ENCODE measurements at places on chromosomes 1 and 21. TPM values are rescaled to one million over a fixed set of nuclear protein-coding genes. Genes with fewer than 3 reads are reported as not detected.
A peak's percentile ranks its signal among the peaks of the same experiment; 100 is the strongest.

GRCh38 chr1:116179419-116179818 is 68.2 kb downstream of the MAB21L3 start:
- H3K36me3 ChIP-seq = no peaks in the 10 kb centered on the region
- DNase-seq = no peak
- H3K4me1 ChIP-seq = peaks cover 18% of the 10 kb centered on the region
- peak overlapping the region; percentile 9 for H3K27ac ChIP-seq
- H3K4me3 ChIP-seq = no peak overlapping the region

FAM163A gene
- not detected for total RNA-seq

CHI3L2 gene
- 0.25 TPM for total RNA-seq

- no peaks in the 10 kb centered on the region for H3K4me1 ChIP-seq
Measured at GRCh38 chr1:55699228-55699627, 484.1 kb upstream of the USP24 start.

DYRK3 gene
- 7.8 TPM for total RNA-seq

GRCh38 chr1:31346785-31347184 is 26.1 kb downstream of the FABP3 start:
- H3K36me3 ChIP-seq = peaks cover 5% of the 10 kb centered on the region
- H3K4me3 ChIP-seq = no peak overlapping the region
- H3K4me1 ChIP-seq = no peaks in the 10 kb centered on the region
- no peaks in the 10 kb centered on the region for H3K27me3 ChIP-seq
- no peak overlapping the region for H3K27ac ChIP-seq
- peak; percentile 44 for DNase-seq
